ENCODE measurements at places on chromosomes 2 and 18. TPM values are rescaled to one million over a fixed set of nuclear protein-coding genes. Genes with fewer than 3 reads are reported as not detected.

VWA3B gene
- total RNA-seq, result 0.30 TPM

- H3K36me3 ChIP-seq, result no peaks in the 10 kb centered on the region
- no peaks in the 10 kb centered on the region for H3K27me3 ChIP-seq
- H3K27ac ChIP-seq, result no peak overlapping the region
- no peak for DNase-seq
- no peaks in the 10 kb centered on the region for H3K4me1 ChIP-seq
- H3K4me3 ChIP-seq, result no peak overlapping the region
Observed at GRCh38 chr2:219803294-219803693, 175.9 kb downstream of the SLC4A3 start.

DNA sequence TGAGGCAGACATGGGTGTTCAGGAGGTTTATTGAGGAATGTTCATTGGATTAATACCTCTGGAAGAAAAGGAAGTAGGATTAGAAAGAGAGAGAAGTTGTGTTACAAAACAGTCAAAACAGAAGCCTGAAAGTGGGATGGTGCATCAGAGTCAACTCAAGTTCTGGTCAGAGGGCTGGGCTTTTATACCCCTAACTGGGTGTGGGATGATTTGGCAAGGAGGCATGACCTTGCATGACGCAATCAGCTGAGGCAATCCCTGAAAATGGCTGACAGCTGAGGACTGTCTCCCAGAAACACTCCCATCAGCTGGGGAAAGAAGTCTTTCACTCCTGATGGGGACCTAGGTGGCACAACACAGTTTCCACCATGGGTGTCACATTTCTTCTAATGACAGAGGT, 818.2 kb downstream of the SATB2 start:
- H3K4me1 ChIP-seq, result no peaks in the 10 kb centered on the region
- H3K27me3 ChIP-seq, result no peaks in the 10 kb centered on the region
- H3K4me3 ChIP-seq, result no peak overlapping the region
- no peak for DNase-seq

GRCh38 chr2:212995920-212996319, 155.5 kb downstream of the IKZF2 start:
- H3K27me3 ChIP-seq, result no peaks in the 10 kb centered on the region
- no peak overlapping the region for H3K27ac ChIP-seq
- H3K4me3 ChIP-seq, result no peak overlapping the region

GRCh38 chr18:77983270-77983669, 733.6 kb downstream of the GALR1 start:
- H3K4me3 ChIP-seq, result no peak overlapping the region
- DNase-seq, result no peak
- no peak overlapping the region for H3K27ac ChIP-seq
- no peaks in the 10 kb centered on the region for H3K36me3 ChIP-seq
- no peaks in the 10 kb centered on the region for H3K4me1 ChIP-seq
- H3K27me3 ChIP-seq, result no peaks in the 10 kb centered on the region

DNA sequence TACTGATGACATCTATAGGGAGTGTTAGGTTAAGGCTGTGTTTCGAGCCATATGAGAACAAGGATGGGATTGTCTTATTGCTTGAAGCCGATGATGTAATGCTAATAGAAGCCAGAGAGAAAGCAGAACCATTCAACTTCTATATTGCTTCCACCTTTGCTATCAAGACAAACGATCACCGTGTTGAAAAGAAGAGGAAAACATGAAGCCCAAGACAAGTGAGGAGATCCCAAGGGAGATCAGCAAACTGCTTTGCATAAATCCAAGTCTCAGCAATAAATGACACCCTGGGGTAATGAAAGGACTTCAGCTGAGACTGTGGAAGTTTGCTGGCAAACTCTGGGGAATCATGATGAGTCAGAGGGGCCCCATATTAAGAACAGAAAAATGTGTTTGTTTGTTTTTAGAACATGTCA, 206.2 kb downstream of the NCKAP5 start:
- H3K36me3 ChIP-seq, result no peaks in the 10 kb centered on the region
- H3K27ac ChIP-seq, result no peak overlapping the region
- no peak for DNase-seq

DNA sequence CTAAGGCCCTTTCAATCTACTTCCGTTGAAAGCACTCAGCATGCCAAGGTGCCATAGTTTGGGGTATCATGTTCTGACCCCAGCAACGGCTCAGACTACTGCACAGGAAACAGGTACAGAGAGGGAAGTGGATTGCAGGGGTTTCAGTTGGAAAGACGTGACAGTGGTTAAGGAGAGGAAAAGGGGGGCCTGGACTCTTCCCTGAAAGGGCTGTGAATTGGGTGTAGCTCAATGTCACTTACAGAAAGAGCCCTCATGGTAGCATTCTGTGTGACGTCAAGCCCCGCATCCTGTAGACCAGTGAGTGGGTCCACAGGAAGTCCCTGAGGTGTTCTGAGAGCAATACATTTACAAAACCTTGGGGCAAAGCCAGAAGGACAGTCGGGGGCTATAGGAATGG, 121.5 kb upstream of the GYPC start:
- H3K27ac ChIP-seq, result peak overlapping the region; percentile 57
- H3K36me3 ChIP-seq, result no peaks in the 10 kb centered on the region
- H3K27me3 ChIP-seq, result no peaks in the 10 kb centered on the region

- no peak overlapping the region for H3K27ac ChIP-seq
- peaks cover 11% of the 10 kb centered on the region for H3K4me1 ChIP-seq
- peak; percentile 35 for DNase-seq
- no peaks in the 10 kb centered on the region for H3K36me3 ChIP-seq
- no peak overlapping the region for H3K4me3 ChIP-seq
Observed at GRCh38 chr2:72138011-72138881, 9.4 kb downstream of the CYP26B1 start.

- H3K4me1 ChIP-seq, result peaks cover 16% of the 10 kb centered on the region
- H3K27me3 ChIP-seq, result peaks cover 8% of the 10 kb centered on the region
- no peak for DNase-seq
- no peak overlapping the region for H3K27ac ChIP-seq
- H3K36me3 ChIP-seq, result no peaks in the 10 kb centered on the region
- H3K4me3 ChIP-seq, result no peak overlapping the region
Observed at GRCh38 chr2:23350041-23350791, 34.8 kb upstream of the KLHL29 start.

- H3K27me3 ChIP-seq, result no peaks in the 10 kb centered on the region
- H3K36me3 ChIP-seq, result no peaks in the 10 kb centered on the region
- peak overlapping the region; percentile 79 for H3K27ac ChIP-seq
- peaks cover 88% of the 10 kb centered on the region for H3K4me1 ChIP-seq
- H3K4me3 ChIP-seq, result no peak overlapping the region
- DNase-seq, result no peak
Observed at GRCh38 chr2:9238591-9239326, 32.1 kb downstream of the ASAP2 start.

DNA sequence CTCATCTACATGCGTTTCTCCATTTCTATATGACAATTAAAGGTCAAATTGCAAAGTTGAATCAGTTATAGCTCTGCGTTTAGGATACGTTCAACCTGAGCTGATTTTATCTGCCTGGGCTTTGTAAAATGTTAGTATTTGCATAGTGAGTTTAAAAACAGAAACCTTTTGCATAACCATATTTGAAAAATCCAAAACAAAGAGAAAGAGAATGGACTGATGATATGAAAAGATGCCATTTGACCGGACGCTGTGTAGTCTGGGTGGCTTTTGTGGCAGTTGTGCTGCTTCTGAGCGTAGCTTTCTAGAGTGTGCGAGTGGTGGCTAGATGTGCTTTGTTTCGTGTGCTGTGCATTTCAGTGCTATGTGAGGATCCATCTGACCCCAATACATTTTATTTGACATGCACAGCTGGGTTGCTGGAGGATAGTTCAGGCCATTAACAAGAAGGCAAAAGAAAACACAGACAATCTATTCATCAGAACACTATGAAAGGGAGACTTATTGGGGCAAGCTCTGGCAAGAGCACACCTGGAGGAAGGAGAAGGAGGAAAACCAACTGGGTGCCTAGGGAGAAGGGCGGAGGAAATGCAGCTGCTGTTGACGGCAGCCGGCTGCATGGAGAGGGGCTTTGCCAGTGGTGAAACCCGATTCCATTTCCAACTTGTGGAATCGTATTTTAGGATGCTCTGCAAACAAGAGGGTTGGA, 126.8 kb downstream of the ACOXL start:
- DNase-seq, result no peak
- H3K4me1 ChIP-seq, result no peaks in the 10 kb centered on the region
- H3K27me3 ChIP-seq, result peaks cover 47% of the 10 kb centered on the region
- H3K27ac ChIP-seq, result no peak overlapping the region
- H3K36me3 ChIP-seq, result no peaks in the 10 kb centered on the region
